ENCODE measurements at places on chromosomes 12 and 14.

GRCh38 chr14:44854114-44854513 is 107.6 kb downstream of the KLHL28 start:
- DNase-seq: no peak

DNA sequence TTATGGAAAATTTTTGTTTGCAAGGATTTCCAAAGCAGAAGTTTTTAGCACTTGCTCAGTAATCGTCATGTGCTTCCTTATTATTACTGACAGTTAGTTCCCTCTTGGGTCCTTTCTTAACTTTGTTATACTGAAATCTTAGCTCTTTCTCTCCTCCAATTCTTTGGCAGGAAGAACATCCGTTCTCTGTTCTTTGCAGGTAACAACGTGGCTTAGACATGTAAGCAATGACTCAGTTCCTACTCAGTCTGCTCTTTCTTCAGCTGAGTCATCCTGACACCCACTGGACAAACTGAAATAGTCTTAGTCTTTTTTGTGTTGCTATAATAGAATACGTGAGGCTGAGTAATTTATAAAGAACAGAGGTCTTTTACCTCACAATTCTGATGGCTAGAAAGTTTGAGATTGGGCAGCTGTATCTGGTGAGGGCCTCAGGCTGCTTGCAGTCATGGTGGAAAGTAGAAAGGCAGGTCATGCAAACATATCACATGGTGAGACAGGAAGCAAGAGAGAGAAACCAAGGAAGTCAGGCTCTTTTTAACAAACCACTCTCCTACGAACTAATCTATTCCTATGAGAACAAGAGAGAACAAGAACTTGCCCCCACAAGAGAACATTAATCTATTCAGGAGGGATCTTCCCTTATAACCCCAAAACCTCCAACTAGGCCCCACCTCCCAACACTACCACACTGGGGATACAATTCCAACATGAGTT is 49.2 kb downstream of the TESPA1 start:
- no peak for DNase-seq

DNA sequence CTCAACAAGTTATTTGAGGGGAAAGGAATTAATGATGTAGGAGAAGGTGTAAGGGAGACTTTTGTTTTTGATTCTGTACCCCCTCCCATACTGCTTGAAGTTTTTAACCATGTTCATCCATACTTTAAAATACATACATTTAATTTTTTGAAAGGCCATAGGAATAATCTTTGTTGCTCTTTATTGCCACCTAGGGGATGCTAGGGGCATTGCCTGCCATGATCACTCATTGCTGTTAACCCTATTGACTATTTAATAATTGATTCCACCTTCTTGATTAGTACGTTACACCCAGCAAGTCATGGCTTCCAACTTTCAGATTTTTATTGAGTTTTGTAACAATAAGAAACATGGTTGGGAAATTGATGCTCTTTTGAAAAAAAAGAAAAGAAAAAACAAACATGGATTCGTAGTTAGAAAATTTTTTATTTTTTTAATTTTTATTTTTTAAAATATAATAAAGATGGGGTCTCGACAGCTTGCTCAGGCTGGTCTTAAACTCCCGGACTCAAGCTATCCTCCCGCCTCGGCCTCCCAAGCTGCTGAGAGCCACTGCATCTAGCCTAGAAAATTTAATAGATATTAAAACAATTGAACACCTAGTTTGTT is 8.5 kb upstream of the PRKAB1 start:
- DNase-seq: no peak

GRCh38 chr14:90599748-90600507 is 203.1 kb downstream of the CALM1 start:
- DNase-seq: no peak

DNA sequence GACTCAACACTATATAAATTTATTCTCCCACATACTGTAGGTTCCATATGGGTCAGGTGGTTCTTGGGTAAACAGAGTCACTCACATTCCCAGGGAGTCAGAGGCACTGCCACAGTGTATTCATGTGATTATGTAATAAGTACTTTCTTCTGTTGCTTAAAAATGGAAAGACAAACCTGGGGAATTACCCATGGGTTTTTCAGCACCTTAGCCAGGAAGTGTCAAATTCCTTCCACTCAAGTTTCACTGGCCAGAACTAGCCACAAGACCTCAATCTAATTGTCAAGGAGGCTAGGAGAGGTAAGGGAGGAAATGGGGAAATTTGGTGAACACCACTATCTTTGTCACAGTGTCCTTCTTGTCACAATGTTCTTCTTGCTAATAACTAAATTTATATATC is 333.2 kb upstream of the MDGA2 start:
- DNase-seq: no peak

DNA sequence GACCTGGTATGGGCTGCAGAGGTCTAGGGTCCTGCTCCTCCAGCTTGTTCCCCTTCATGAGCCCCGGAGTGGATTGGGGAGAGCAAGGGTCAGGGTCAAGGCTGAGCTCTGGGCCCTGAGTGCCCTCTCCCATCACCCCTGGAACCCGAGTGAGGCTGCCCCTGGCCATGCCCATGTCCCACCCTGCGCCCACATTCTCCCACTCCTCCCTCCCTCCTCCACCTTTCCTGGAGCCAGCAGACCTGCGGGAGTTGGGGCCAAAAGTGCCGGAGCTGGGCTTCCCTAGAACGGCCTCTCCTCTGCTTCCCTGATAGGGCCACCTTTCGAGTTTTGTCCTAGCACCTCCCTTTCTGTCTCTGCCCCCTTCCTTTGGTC is 590 bp downstream of the SCNN1A start:
- no peak for DNase-seq

DNA sequence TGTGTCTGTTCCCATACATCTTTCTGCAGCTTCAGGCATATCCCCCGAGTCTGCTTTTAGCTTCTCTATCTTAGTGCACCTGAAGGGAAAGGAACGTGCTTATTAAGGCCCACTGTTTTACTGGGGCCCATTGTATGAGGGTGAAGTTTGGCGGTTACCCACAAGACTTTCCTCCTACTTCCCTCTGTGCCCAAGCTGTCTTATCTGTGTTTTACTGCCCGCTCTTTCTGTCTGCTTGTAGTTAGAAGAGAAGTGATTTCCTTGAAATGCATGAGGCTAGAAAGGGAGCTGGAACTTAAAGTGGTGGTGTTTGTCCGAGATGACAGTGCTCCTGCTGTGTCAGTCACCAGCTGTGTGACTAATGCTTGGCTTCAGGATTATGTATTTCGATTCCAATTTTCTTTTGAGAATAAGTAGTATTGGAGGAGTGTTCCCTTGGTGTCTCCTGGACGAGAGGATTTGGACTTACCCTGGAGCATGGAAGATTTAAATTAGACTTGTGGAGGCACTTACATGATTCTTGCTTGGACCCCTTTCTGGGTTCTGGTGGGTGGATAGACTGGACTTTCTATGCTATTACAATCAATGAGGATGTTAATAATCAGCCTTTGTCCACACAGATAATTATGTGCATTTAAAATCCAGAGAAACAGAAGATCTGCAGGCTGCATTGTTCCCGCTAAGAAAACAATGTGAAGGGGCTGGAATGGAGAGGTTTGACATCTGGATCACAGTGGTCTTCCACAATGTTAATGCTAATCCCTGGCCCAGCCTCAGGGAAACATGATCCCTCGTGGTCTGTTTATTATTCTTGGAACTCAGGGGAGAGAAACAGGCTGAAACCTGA is 13.9 kb upstream of the KRT86 start:
- no peak for DNase-seq

Measured in occipital lobe (tissue), 3 donors.